Adipose tissue (tissue), 3 donors: ENCODE measurements at places on chromosomes 11 and 22. TPM values are rescaled to one million over a fixed set of nuclear protein-coding genes. Genes with fewer than 3 reads are reported as not detected.

DLG2 gene
- 0.51 TPM for polyA plus RNA-seq

PRMT3 gene
- polyA plus RNA-seq = 7.6 TPM

RAB3IL1 gene
- 44.5 TPM for polyA plus RNA-seq

TIRAP gene
- 5.9 TPM for polyA plus RNA-seq

RHOG gene
- polyA plus RNA-seq = 94.7 TPM
